ENCODE measurements at places on chromosomes 16 and 17. TPM values are rescaled to one million over a fixed set of nuclear protein-coding genes. Genes with fewer than 3 reads are reported as not detected.

MEIOC gene
- 0.14 TPM for polyA plus RNA-seq

BAIAP3 gene
- polyA plus RNA-seq, result 0.20 TPM

ZNF48 gene
- polyA plus RNA-seq, result 10.9 TPM

LRRC37A2 gene
- 11.1 TPM for polyA plus RNA-seq

DNAAF8 gene
- polyA plus RNA-seq, result 0.31 TPM

NPW gene
- polyA plus RNA-seq, result not detected

All from naive thymus-derived CD4-positive, alpha-beta T cell (primary cell).